NB4 (cell line): ENCODE measurements at places on chromosomes 13 and 19.

GRCh38 chr13:64130600-64130999 is 2715.0 kb upstream of the PCDH20 start:
- DNase-seq: no peak

DNA sequence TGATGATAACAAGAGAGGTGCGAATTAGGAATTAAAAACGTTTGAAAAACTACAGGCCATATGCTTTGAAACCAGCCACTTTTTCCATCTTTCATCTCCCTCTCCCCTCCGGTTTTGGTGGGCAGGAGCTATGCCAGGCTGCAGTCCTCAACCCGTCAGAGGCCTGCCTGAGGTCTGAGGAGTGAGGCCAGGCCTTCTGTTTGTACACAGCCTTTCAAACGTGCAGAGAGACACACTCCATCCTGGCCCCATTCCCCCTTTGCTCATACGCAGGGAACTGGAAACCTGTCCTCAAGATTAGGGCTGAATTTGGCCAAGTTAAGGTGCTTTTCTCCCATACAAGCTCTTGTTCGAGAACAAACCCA is 74.5 kb downstream of the ZIC5 start:
- DNase-seq: no peak

DNA sequence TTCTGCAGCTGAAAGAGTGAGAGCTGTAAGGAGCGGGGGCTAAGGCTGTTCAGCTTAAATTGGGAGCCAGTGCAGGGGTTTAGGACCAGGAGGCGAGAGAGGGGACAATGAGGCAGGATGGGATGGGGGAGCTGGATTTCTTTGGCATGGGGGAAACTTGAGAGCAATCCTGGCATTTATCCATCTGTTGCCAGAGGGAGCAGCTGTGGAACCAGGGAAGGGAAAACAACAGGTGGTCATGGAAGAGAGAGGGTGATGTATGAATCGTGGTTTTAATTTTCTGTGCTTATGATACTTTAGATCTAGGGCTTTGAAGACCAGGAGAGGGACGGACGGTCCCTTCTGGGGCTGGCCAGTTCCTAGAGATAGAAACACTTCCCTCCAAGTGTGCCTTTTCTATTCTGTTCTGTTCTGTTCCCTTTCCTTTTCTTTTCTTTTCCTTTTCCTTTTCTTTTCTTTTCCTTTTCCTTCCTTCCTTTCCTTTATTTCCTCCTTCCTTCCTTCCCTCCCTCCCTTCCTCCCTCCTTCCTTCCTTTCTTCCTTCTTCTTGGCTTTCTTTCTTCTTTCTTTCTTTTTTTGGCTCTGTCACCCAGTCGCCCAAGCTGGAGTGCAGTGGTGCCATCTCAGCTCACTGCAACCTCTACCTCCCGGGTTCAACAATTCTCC is 16.0 kb upstream of the CCL25 start:
- DNase-seq: no peak

DNA sequence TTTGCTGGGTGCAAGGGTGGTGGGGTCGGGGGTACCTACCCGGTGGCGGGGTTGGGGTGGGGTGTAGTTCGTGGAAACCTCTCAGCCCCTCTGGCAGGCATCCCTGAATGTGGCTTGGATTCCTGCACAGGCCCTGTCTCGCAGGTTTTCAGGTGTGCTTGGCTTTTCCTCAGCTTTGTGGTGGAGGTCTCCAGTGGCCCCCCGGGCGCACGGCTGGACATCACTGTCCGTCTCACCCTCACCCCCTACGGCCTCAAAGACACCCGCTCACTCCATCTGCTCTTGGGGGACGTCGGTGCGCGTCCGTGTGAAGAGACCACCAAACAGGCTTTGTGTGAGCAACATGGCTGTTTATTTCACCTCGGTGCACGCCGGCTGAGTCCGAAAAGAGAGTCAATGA is 44.3 kb downstream of the ZNF146 start:
- no peak for DNase-seq

GRCh38 chr13:44854313-44855060 is 134.8 kb downstream of the NUFIP1 start:
- DNase-seq: no peak

- peak; percentile 21 for DNase-seq
Observed at GRCh38 chr13:50587645-50588373, 255.7 kb downstream of the DLEU7 start.

GRCh38 chr13:102591988-102592781 is 4.6 kb upstream of the TPP2 start:
- peak; percentile 85 for DNase-seq

- no peak for DNase-seq
Observed at GRCh38 chr19:17101686-17102628, 26.4 kb downstream of the MYO9B start.

DNA sequence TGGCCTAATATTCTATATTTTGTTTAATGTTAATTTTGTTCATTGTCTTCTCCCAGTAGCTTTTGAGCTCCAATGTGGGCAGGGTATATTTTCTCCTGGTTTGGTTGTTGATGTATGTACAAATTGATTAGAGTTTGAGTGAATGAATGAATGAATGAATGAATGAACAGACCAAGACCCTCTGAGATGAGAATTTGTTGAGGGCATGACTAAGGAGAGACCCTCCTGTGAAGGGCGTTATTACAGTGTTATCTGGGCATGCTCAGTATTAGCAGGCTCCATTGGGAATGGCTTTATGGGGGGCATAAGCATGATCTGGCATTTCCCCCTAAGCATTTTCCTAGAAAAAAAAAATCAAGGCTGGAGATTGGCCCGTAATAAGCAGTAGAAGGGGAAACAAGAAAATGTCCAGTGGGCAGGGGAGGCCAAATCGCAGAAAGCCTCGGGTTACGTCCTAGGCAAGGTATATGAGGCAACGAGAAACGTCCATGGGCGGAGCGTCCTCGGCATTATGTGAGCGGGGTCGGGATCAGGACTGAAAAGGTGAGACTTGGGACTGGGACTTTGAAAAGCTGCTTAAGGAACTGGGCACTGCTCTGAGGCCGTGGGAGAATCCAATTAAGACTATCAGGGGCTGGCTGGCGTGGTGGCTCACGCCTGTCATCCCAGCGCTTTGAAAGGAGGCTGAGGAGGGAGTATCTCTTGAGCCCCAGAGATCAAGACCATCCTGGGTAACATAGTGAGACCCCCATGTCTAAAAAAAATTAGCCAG is 904 bp upstream of the ARHGAP33 start:
- DNase-seq: no peak

DNA sequence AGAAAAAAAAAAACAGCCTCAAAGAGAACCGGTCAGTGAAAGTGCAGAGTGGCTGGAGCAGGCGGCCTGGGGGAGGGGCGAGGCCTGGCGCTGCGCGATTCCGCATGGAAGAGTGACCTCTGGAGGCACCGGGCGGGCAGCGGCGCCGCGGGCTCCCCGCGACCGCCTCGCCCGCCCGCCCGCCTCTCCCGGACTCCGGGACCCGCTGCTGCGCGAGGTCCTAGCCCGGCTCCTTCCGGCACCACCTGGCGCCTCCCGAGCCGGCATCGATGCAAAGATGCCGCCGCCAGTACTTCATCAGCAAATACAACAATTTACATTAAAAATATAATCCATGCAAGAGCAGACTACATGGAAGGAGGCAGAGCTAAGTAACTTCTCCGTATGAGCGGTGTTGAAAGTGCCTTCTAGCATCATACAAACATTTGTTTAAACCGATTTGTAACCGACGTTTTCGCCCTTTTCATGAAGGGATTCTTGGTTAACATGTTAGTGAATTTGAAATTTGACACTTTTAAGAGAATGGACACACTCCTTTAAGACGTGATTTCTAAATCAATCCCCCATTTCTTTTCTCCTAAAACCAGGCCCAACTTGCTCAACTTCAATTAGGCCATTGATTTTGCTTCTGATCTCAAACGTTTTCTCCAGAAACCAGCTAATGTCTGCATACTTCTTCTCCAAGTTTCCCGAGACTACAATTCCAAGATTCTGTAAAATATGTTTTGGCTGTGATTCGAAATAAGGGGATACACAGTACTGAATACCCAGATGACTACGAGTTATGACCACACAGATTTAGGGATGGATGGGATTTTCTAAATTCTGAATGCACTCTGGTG is 2.1 kb downstream of the EFNB2 start:
- DNase-seq: peak; percentile 59

DNA sequence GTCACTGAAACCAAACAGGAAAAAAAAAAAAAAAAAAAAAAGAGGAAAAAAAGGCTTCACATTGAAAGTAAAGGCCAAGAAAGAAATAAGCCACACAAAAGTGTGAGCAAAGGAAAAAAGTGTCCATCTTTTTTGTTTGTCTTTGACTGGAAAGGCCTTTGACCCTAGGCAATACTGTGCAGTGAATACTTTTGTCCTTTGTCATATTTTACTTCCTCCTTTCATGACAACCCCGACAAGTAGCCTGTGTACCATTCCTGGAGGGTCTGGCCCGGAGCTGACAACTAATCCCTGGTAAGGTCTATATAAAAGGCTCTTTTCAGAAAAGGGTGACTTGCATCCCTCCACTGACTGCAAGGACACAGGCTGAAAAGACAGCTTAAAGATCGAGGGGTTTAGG is 12.9 kb upstream of the MICU2 start:
- DNase-seq: no peak

- no peak for DNase-seq
Observed at GRCh38 chr19:1977120-1977519, 36.1 kb downstream of the CSNK1G2 start.

DNA sequence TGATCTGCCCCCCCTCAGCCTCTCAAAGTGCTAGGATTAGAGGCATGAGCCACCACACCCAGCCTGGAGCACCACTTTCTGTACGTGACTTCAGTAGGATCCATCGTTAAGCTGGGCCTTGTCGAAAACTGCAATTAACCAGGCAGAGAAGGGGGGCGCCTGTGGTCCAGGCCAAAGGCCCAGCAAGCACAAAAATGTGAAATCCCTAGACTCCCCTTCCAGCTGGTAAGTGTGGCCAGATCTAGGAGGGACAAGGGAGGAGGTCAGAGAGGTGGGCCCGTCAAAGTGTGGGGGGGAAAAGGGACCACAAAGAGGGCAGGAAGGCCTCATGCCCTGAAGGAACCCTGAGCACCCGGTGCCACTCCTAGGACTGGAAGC is 13.8 kb downstream of the DDX39A start:
- DNase-seq: peak; percentile 47

- no peak for DNase-seq
Observed at GRCh38 chr19:18203408-18203862, 407 bp downstream of the RAB3A start.

DNA sequence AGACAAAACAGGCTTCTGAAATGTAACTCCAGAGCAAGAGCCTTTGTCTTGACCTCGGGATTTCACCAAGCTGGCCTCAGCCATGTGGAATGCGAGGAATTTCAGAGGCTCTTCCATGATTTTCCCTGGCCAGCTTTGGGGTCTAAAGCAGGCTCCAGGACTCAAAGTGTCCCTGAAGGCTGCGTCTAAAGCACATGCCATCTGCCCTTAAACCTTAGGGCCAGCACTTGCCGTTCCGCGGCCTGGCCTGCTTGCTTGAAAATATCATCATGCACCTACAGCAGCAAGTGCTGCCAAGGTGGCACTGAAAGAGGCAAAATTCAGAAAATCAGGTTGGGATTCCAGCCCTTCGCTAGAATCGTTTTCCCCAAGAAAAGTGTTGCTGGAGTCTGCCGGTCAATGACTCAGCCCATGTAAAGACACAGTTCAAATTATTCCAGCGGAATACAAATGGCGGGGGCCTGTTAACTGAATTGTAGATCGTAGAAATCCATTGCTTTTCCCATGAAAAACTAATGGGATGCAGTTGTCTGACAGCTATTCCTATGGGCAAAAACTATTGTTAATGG is 105.7 kb upstream of the RAP2A start:
- DNase-seq: no peak

- DNase-seq: no peak
Observed at GRCh38 chr19:7968796-7969554, 25.5 kb upstream of the TIMM44 start.

GRCh38 chr19:40284501-40285352 is at the start of gene AKT2:
AKT2 (minus strand) TSS chr19:40285345; CDS start chr19:40265267, 20,078 bp downstream.
- DNase-seq: peak; percentile 79

DNA sequence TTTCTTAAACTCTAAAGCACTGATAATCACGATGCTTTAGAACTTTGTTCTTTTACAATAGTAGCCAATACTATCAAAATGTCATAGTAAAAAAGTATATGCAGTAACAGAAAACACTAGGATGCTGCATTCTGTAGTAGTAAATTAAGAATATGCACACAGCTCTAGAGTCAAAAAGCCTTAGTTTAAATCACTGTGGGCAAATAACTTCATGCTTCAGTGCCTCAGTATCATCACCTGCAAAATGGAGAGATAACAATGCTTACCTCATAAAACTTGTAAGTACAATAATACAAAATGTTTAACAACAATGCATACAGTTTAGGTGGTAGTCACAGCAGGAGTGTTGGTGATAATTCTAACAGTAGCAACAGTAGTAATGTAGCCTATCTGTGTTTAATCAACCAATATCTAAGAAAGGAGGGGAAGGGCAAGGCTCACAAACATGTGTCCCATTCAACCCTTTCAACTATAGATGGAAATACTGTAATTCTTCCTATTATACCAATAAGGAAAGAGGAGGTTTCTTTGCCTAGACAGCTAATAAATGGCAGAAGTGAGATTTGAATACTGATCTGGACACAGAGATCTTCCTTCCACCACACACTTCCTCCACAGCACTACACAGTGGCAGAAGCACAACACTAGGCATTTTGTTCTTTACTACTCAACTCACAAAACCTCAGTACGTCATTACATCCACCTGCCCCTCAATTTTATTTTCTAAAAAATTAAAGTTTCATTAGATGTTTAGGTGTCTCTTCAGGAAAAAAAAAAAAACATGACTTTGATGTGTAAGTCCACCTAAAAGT is 4.6 kb downstream of the RBM26 start:
- peak; percentile 46 for DNase-seq

DNA sequence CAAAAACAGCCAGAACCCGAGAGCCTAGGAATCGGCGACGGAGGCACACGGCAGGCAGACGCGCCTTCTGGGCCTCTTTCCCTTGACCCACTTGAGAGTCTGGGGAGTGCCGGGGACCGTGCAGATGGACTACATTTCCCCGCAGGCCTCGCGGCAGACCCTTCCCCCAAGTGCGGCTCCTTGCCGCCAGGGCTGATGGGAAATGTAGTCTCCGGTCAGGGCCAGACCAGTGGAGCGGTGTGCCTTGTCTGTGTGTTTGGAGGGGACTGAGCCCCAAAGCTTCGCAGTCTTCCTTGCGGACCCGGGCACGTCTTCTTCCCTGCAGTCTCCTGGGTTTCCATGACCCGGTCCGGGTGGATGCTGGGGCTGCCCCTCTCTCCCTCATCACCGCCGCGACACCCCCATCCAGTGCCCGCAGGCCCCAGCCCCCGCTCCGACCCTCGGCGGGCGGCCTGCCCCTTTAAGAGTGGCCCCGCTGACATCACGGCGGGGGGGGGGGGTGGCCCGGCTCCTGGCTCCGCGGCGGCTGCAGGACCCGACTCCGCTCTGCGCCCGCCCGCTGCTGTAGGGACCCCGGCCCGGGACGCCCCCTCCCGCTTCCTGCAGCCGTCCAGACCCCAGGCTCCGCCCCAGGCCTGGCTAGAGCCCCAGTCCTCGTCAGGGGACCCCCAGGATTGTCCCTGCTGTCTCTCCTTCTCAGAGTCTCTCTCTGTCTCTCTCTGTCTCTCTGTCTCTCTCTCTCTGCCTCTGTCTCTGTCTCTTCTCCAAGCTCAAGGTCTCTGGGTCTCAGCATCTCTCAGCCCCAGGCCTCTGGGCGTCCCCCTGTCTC is 758 bp upstream of the CACNG7 start:
- peak; percentile 61 for DNase-seq

- DNase-seq: no peak
Observed at GRCh38 chr13:113518076-113518803, 27.7 kb upstream of the DCUN1D2 start.
